ENCODE measurements at places on chromosomes 3 and 15.

DNA sequence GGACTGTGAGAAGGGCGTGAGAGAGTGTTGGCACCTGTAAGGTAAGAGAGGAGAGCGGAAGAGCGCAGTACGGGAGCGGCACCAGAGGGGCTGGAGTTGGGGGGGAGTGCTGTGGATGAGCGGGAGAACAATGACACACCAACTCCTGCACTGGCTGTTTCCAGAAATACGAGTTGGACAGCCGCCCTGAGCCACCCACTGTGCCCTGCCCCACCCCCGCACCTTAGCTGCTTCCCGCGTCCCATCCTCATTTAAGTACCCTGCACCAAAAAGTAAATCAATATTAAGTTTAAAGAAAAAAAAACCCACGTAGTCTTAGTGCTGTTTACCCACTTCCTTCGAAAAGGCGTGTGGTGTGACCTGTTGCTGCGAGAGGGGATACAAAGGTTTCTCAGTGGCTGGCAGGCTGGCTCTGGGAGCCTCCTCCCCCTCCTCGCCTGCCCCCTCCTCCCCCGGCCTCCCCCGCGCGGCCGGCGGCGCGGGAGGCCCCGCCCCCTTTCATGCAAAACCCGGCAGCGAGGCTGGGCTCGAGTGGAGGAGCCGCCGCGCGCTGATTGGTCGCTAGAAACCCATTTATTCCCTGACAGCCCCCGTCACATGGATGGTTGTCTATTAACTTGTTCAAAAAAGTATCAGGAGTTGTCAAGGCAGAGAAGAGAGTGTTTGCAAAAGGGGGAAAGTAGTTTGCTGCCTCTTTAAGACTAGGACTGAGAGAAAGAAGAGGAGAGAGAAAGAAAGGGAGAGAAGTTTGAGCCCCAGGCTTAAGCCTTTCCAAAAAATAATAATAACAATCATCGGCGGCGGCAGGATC is at the start of gene SOX2:
Gene SOX2, plus strand, starts transcription at position 601 of the 811 bp plus-strand sequence. CDS start 436 bp downstream, outside the sequence.
- no peak for DNase-seq

- DNase-seq = no peak
Observed at GRCh38 chr3:61673651-61674050, 112.3 kb downstream of the PTPRG start.

GRCh38 chr3:55877703-55878102 is 390.6 kb upstream of the WNT5A start:
- no peak for DNase-seq

DNA sequence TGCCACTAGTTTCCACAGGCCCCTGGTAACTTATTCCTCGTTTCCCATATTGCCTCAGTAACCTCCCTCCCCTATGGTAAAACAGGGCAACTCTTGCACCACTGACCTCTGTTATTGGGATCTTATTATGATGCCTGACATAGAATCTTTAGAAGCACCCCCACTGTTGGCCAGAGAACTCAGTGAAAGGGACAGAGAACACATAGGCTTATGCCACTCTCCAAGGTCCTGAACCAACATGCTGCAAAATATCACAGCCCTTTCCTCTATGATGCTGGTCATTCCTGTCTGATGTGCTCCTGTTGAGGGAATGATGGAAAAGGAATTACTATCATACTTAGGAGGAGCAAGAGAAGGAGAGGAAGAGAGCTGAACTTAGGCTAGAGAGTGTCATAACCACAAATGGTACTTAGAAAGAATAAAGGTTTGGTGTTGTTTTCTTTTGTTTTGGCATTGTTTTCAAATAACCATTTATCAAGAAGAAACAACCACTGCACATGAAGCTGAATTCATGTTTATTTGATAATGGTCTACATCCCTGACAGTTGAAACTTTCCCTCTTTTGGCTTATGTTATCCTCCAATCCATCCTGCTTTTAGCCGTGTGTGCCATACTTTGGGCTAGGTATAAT is 330.2 kb downstream of the EPHB1 start:
- no peak for DNase-seq

DNA sequence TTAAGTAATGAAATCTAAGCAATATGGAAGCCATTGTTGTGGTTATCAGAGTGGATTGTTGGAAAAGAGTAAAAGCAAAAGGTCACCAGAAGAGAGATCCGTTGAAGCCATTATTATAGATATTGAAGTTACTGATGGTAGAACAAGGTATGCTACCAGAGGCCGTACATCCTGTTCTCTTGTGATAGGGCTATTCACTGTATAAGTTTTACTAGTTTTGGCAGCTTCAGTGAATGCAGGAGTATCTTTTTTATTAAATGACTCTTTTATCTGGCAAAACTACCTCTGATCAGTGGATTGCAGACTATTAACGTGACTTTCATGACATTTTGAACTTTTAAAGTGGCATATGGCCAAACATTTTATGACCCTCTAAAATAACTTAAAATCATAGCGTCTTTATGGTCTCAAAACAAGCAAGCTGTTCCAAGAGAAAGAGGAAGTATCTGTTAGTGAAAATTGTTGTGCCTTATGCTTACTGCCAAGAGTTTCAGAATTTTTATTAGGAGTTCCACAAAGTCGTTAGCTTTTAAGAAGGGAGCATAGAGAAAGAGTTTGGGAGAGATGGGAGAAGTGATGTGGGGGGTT is 102.9 kb downstream of the LRRC49 start:
- no peak for DNase-seq

- no peak for DNase-seq
Observed at GRCh38 chr15:23370578-23370977, 16.0 kb downstream of the GOLGA8S start.

DNA sequence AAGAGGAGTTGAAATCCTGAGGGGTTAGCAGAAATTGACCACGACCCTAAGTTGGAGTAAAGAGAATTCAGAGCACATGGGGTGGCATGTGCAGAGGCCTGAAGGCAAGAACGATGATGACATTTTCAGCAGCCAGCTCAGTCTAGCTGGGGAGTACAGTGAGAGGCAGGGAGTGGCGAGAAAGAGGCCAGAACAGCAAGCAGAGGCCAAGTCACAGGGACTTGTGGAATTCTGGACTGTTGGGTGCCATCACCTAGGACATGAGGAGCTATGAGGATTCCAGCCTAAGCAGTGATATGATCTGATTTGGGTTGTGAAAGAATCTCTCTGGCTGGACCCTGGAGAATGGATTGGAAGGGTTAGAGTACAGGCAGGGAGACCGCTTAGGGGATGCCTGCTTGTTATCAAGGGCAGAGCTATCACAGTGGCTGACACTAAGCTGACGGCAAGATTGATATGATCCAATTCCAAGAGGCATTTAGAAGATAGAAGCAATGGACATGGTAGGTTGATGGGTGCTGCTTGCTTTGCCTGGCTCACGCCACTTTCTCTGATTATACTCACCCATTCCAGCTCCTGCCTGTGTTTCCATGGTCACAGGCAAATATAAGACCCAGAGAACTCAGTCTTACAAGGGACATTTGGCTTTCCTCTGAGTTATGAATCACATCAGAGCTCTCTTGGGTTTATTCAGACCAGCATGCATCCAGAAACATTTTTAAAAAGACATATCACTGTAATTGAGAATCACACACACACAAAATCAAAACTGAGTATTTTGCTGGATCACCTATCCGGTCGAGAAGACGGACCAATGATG is 66.4 kb downstream of the LRTM1 start:
- DNase-seq = no peak

GRCh38 chr15:100215843-100216169 is 126.0 kb downstream of the ADAMTS17 start:
- no peak for DNase-seq

- no peak for DNase-seq
Observed at GRCh38 chr3:16520970-16521881, 7.7 kb upstream of the RFTN1 start.

DNA sequence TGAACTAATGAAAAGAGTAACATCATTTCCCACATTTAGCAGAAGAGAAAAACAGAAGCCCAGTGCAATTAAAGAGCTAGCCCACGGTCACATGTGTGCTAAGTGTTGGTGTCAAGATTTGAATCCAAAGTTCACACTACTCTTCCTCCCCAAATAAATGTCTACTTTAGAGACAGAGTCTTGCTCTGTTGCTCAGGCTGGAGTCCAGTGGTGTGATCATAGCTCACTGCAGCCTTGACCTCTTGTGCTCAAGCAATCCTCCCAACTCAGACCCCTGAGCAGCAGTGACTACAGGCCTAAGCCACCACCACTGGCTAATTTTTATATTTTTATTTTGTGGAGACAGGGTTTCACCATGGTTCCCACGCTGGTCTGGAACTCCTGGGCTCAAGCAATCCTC is 4.8 kb downstream of the OSBPL10 start:
- DNase-seq = no peak

DNA sequence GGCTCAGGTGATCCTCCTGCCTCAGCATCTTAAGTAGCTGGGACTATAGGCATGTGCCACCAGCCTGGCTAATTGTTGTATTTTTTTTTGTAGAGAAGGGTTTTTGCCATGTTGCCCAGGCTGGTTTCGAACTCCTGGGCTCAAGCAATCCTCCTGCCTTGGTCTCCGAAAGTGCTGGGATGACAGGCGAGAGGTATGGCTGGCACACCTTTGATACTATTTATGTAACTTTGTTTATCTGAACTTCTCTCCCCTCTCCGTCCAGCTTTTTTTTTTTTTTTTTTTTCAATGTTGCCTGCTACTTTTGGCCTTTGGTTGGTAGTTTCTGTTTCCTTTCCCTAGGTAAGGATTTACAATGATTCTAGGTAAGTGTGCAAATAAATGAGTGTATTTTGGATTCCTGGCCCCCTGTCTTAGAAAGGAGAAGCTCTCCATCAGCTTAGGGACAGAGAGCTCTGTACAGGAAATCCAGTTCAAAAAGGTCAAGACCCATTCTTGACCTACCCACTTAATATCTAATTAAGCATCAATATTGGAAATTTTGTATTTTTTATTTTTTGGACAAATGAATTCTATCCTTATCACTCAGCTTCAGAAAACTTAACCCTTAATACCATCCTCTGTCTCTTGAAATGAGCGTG is 6.8 kb downstream of the ARL6IP5 start:
- DNase-seq = no peak

GRCh38 chr3:62771331-62772072 is 103.7 kb downstream of the CADPS start:
- no peak for DNase-seq

DNA sequence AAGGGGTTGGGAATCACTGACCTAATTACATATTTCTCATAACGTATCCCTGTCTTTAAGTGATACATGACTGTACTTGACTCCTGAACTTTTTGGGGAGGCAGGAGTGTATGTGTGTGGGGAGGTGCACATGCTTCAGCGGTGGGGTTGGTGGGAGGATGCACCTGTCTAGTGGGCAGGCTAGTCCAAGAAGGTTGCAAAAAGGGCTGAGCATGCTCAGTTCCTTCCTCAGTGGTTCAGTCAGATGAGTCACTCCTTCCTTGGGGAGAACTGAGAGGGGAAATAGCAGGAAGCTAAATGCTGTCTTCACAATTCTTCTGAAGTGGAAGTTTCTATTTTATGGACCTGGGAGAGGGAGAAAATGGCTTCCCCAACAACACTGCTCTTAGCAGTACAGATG is 24.6 kb upstream of the AP4E1 start:
- DNase-seq = no peak

DNA sequence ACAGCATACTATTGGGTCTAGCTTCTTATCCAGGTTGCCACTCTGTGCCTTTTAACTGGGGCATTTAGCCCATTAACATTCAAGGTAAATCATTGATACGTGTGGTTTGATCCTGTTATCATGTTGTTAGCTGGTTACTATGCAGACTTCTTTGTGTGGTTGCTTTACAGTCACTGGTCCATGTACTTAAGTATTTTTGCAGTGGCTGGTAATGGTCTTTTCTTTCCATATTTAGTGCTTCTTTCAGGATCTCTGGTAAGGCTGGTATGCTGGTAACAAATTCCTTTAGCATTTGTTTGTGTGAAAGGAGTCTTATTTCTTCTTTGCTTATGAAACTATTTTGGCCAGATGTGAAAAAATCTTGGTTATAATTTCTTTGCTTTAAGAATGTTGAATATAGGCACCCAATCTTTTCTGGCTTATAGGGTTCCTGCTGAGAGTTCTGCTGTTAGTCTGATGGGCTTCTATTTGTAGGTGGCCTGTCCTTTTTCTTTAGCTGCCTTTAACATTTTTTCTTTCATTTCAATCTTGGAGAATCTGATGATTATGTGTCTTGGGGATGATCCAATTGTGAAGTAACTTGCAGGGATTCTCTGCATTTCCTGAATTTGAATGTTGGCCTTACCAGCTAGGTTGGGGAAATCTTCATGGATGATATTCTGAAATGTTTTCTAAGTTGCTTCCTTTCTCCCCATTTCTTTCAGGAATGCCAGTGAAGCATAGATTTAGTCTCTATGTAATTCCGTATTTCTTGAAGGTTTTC is 39.3 kb downstream of the CCR1 start:
- DNase-seq = no peak

- DNase-seq = no peak
Observed at GRCh38 chr15:61226361-61227256, 2.5 kb downstream of the RORA start.

DNA sequence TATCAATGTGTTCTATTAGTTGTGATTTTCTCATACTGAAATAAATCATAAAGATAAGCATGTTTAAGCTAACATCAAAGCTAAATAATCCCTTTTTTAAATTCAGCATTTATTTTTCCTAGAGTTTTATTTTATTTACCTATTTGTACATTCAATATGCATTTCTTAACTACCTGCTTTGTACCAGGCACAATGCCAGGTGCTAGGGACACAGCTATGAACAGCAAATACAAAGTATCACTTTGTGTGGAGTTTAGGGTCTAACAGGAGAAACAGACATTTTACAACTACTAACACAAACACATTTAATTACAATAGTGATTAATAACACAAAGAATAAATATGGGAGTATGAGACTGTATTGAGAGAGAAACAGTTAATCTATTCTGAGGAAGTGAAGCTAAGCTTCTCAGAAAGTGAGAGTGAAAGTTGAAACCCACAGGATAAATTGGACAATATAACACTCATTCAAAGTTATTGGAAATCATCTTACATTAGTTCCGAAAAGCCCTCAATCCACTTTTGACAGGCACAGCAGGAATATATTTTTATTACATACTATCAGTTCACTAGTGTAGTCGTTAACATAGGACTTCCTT is 159.6 kb downstream of the GBE1 start:
- no peak for DNase-seq

DNA sequence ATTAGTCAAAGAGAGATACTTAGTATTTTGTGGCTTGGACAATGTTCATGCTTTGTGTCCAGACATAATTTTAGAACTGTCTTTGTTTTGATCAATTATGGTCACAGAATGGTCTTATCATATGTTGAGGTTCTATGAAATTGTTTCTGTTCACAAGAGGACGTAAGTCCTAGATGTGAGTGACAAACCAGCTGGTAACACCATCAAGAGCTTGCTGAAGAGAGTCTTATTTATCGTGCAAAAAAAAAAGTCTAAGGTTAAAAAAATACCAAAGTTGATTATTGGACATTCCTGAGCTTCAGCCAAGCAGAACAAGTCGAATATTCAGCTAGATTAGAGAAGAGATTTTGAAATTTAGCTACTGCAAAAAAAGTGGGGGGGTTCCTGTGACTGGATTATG is 495.9 kb upstream of the NAALADL2 start:
- DNase-seq = no peak

DNA sequence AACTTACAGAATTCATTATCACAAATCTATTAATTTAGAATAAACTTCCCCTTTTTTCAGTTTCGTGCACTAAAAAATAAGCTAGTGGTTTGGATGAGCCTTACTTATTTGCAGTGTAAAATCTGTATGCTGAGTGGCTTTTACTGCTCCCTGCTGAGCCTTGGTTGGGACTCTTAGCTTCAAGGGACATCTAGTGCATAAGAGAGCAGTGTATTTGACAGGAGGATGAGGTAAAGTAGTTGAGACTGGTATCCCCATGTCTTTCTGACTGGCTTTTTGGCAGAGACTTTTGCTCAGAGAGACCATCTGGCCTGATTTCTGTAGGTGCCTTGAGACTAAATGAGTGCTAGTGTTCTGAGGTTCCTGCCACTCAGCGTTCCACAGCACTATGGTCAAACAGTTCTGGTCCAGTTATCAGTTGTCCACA is 11.8 kb downstream of the CAPN7 start:
- DNase-seq = no peak
